Central memory CD4-positive, alpha-beta T cell (primary cell): ENCODE measurements at places on chromosomes 12 and 14.

DNA sequence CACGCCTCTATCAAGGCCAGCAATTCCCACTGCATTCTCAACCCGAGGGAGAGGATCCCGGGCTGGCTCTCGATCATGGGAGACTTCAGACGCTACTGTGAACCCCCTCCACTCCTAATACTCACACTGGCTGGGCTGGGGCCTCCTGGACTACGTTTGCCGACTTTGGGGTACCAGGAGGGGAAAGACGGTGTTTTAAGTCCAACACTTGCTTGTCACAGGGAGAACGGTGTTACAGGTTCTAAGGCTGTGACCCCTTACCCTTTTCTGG lies 463 bp downstream of the NACA start:
- no peak for DNase-seq

GRCh38 chr12:66176105-66176900 lies 6.5 kb upstream of the TMBIM4 start:
- DNase-seq = no peak

GRCh38 chr14:92553438-92553837 lies 39.9 kb downstream of the RIN3 start:
- DNase-seq = no peak

GRCh38 chr14:89479802-89480201 lies 62.8 kb upstream of the FOXN3 start:
- no peak for DNase-seq

GRCh38 chr14:24192933-24193332 lies 2.3 kb downstream of the TM9SF1 start:
- no peak for DNase-seq

GRCh38 chr12:124296295-124296915 lies 1.5 kb downstream of the RFLNA start:
- DNase-seq = no peak

GRCh38 chr12:80655751-80656150 lies 51.7 kb upstream of the MYF6 start:
- no peak for DNase-seq

DNA sequence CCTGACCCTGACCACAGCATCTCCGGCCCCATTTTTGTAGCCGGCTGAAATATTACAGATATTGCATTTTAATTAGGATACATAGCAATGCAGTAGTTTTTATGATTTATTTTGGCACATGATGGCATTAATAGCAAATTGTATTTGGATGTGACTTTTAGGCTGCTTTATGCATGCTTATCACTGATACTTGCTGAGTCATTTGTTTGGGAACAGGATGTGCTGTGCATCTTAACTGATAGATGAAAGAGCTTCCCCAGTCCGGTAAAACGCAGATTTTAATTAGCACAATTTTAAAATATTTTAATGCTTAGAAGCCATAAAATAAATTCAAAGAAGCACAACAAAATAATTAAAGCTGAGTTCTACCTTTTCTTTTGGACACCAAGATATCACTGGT lies 90.7 kb downstream of the OTOGL start:
- no peak for DNase-seq

DNA sequence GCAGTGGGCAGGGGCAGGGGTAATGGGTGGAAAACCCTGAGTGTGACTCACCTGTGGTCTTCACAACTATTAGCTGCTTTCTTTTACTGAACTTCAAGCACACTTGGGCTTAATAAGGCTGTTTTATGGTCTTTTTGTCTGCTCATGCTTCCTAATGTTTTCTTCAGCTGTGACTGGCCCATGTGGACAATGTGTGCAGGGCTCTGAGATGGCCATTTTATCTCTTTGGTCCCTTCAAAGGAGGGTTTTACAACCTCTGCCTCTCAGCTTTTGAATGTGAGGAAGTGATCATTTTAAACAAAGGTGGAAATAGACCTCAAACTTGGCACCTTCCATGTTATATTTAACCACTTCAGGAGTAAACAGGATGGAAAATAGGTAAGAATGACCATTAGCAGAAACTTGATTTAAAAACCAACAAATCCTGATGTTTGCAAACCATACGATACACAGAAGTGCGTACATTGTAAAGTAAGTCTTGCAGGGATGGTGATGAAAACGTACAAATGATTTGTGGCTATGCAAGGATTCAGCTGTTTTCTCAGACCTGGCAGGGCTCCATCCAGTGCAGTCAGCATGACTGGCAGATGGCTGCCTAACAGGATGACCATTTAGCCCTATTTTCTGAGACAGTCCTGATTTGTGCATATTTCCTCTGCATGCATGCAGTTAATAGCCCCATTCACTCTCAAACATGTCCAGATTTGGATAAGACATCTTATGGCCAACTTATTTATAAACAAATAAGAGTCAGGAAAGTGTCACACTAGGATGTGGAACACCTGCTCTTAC lies 103.2 kb downstream of the SLC38A4 start:
- DNase-seq = no peak

DNA sequence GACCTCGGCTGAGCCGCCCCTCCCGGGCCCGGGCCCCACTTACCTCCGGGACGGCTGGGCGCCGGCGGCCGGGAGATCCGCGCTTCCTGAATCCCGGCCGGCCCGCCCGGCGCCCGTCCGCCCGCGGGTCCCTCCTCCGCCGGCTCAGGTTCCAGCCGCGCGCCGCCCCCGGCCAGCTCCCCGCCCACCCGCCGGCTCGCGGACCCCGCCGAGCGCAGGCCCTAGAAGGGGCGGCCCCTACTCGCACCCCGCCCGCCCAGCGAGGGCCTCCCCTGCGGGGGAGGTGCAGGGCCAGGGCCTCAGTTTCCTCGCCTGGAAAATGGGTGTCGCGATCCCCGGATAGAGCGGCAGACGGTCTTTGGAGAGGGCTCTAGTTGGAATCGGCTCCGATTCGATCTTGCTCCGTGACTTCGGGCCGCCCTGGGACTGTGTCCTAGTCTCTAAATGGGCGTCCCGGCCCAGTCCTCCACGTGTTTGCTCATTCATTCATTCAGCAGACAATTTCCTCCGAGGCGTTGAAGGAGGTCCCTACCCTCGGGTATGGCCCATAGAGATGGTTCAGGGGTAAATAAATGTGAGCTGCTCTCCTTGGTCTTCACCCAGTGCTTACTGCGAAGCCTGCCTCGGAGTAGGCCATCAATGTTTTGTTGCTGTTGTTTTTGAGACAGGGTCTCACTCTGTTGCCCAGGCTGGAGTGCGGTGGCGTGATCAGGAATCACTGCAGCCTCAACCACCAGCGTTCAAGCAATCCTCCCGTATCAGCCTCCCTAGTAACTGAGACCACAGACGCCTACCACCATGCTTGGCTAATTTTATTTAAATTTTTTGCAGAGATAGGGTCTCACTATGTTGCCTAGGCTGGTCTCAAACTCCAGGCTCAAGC lies at the start of gene TRPV4:
Gene TRPV4, minus strand, starts transcription at position 92 of the 883 bp plus-strand sequence. CDS start 18,602 bp downstream, outside the sequence.
- no peak for DNase-seq

DNA sequence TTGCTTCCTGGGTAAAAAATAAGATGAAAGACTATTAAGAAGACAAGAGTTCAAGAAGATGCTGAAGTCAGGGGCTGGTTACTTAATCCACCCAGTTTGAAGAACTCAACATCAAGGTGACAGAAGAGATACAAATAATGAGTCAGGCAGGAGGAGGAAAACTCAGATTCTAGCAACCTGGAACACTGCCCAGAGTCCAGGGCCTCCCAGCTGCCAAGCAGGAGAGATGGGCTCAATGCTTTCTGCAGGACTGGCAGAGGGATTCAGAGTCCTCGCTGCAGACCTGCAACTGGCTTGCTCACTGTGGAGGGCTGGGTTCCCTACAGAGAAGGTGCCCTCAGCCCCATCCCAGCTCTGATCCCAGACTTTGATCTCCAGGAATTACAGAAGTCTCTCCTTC lies 28.6 kb upstream of the CEBPE start:
- DNase-seq = no peak

- DNase-seq = no peak
Measured at GRCh38 chr12:103505371-103506236, 9.8 kb upstream of the C12orf42 start.

DNA sequence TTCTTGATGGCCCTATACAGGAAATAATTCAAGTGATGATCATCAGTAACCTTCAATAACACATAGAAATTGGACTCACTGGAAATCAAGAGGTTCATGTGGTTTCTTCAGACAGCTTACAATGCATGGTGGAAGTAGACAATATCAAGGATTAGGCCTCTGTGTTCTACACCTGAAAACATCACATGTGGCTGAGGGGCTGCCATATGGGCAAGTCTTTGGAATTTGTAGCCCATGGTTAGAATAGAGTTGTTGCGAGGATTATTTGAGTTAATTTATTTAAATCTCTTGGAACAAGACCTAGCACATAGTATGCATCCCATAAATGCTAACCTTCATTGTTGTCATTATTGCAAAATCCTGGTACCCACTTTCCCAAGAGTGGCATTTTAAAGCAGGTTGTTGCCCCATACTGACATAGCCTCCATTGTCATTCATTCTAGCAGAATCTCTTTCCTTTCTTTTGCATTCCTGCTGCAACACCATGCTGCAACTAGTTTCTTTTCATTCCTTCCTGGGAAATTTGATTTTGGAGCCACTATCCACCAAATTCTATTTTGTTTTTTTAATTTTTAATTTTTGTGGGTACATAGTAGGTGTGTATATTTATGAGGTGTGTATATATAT lies 352.7 kb upstream of the NAV3 start:
- no peak for DNase-seq

GRCh38 chr14:65412856-65413738 lies 567 bp downstream of the FUT8 start:
- DNase-seq = no peak
